Metanephros (tissue), 2 donors: ENCODE measurements at places on chromosomes 7 and 10. TPM values are rescaled to one million over a fixed set of nuclear protein-coding genes. Genes with fewer than 3 reads are reported as not detected.

PRF1 gene
- 2.0 TPM for total RNA-seq

COL17A1 gene
- total RNA-seq, result 1.2 TPM

PRSS37 gene
- total RNA-seq, result not detected

ADAP1 gene
- total RNA-seq, result 18.6 TPM

ASB4 gene
- total RNA-seq, result 7.0 TPM

TMEM26 gene
- 6.6 TPM for total RNA-seq

PTCD1 gene
- 14.2 TPM for total RNA-seq

BLNK gene
- 25.1 TPM for total RNA-seq
